ENCODE measurements at places on chromosomes 3 and 15.

GRCh38 chr3:141465221-141465620 is 21.6 kb upstream of the RASA2 start:
- DNase-seq: no peak

DNA sequence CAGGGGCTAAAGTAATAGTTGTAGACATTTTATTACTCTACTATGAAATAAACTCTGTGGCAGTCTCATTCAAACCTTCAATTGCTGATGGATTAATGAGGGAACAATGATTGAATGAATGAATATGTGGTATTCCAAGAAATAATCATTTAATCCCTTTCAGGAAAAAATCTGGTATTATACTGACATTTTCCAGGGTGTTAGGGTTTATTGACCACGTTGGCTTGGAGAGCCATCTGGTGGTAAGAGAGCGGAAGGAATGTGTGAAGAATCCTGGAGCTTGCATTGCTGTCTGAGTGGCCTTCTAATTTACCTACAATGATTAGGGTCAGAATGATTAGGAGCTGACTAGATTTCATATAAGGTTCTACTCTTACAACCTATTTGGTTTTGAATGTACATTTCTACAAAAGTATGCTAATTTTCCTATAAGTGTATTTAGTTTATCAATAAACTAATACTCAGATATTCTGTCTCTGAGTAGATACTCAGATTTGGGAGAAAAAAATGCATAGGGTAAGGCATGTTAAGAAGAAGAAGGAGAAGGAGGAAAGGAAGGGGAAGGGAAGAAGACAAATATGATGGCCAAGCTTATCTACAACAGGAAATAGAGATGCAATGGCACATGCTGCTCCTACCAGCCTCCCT is 249.9 kb downstream of the ROBO1 start:
- no peak for DNase-seq

GRCh38 chr15:41258750-41259471 is 27.8 kb downstream of the CHP1 start:
- no peak for DNase-seq

DNA sequence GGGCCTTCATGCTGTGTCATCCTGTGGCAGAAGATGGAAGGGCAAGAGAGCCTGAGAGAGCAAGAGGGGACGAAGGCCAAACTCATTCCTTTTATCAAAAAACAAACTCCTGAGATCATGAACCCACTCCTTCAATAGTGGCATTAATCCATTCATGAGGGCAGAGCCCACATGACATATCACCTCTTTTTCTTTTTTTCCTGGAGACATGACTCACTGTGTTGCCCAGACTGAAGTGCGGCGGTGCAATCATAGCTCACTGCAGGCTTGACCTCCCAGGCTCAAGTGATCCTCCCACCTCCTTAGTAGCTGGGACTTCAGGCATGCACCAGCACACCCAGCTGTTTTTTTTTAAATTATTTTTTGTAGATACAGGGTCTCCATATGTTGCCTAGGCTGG is 92.0 kb upstream of the RNU6-1 start:
- no peak for DNase-seq

GRCh38 chr15:101193806-101194545 is 57.9 kb downstream of the CHSY1 start:
- no peak for DNase-seq

GRCh38 chr15:44159492-44159891 is 35.6 kb downstream of the FRMD5 start:
- DNase-seq: no peak

DNA sequence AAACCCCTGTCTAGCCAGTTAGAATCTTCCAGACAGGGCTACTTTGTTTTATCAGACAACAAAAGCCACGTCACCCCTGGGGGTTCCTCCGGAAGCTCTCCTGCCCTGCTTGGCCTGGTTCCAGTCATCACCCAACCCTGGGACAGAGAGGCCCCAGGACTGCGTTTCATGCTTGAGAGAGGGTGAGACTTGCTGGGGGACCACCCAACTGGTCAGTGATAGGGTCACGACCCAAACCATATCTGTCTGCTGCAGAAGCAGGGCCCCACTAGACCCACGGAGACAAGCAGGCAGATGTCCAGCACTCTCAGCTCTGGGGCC is 1.2 kb downstream of the NT5DC2 start:
- DNase-seq: no peak

GRCh38 chr3:21634112-21634511 is 116.9 kb downstream of the ZNF385D start:
- no peak for DNase-seq

GRCh38 chr3:46006238-46007032 is 10.8 kb upstream of the FYCO1 start:
- DNase-seq: no peak

- no peak for DNase-seq
Observed at GRCh38 chr3:15872807-15873206, 75.0 kb upstream of the ANKRD28 start.

GRCh38 chr3:146814601-146815315 is 209.6 kb upstream of the PLSCR5 start:
- DNase-seq: no peak

DNA sequence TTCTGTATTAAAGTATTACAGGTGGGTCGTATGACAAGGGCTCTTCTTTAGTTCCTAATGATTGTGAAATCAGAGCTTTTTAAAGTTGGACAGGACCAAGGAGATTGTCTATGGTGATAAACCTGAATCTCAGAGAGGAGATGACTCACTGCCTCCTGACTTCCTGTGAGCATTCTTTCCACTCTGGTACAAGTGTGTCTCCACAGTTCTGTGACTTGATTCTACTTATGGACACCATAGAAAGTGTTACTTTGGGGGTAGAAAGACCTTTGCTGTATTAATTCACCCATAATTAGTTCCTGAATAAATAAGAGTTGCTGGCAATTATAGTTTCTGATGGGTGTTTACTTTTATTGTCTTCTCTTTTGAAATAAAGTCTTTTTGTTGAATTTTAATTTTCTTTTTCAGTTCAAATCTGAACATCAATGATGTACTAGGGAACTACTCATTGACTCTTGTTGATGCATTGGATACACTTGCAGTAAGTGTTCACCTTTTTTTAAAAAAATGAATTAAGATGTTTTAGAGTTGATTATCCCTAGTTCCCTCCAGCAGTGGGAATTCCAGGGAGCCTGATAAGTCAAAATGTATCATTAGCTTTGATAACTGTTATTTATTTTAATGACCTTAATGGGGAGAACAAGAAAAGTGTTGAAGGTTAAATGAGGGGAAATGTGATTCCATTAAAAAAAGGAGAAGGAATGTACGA is 7.4 kb downstream of the EDEM1 start:
- no peak for DNase-seq

- no peak for DNase-seq
Observed at GRCh38 chr15:101464999-101465669, 24.4 kb downstream of the PCSK6 start.

Measured in stimulated activated CD4-positive, alpha-beta T cell treated with anti-CD3 and anti-CD28 coated beads, Interleukin-15, amount 100 ng/mL, for 48 hours (primary cell).